Hematopoietic multipotent progenitor cell treated with erythropoietin and hydrocortisone succinate and interleukin-3 and kit ligand, for 15 days (in vitro differentiated cells): ENCODE measurements at places on chromosomes 12 and 14.

DNA sequence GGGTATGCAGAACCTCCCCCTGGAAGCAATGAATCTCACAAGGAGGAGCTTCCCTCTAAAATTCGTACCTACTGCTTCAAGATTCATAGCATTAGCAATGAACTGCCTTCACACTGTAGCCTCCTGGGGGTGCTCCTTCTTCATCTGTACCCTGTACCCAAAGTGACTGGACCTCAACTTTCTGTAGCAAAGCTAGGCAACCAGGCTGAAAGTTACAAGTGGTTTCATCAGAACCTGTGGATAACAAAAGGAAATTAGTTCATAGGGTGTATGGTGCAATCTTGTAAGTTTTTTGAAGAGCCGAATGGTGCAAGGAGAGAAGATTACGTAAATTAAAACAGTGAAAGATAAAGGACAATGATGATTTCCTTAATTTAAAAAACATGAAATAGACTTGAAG is 1541.7 kb upstream of the FLRT2 start:
- DNase-seq = no peak

DNA sequence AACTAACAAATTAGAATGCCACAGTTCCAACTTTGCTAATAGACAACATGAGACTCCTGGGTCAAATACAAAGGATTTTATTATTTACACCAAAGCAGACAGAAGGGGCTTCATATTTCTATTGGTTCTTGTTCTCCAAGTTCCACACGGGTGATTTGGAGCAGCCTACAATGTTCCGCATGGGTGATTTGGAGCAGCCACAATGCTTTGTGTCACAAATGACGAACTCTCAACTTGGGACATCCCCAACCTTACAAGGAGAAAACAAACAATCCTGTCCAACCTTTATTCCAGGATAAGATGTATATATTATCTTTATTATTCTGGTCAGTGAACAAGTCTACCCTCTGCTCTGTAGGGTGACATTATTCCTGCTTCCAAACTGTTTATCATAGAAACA is 694.3 kb upstream of the MGAT4C start:
- DNase-seq = no peak

DNA sequence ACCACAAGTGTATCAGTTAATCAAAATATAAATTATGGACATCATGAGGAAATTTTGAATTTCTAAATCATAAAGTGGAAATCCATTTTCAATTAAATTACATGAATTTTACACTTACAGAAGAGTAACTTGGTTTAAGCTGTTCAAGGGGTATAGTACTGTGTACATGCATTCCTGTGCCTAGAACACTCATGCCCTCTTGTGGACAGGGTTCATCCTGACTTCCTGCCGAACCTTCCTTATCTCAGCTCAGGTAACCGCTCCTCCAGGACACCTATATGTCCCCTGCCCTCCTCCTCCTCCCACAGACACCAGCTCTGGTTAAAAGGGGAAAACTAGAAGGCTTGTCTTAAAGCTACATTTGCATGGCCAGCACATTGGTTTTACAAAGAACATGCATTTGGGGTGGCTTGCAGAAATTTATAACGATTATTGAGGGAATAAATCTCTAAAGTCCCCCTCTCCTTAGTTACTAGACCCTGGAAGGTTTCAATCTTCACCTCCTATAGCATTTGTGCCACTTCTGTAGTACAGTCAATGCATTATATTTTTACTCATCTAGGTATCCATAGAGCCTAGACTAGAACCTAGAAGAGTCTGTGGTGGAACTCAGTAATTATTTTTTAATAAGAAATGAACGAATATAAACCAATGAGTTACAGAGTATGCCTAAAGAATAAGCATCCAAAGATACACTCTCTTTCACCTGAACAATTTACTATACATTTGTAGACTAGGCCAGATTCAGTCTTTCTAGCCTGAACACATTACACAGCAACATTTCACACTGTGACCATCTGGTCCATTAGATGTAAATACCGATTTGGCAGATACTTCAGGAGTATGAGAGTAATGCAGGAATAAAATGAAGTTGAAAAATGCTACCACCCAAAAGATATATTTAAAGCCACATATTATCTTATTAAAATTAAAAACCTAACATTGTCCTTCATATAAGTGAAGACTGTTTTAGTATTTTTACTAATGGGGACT is 345.6 kb downstream of the PAWR start:
- DNase-seq = no peak

DNA sequence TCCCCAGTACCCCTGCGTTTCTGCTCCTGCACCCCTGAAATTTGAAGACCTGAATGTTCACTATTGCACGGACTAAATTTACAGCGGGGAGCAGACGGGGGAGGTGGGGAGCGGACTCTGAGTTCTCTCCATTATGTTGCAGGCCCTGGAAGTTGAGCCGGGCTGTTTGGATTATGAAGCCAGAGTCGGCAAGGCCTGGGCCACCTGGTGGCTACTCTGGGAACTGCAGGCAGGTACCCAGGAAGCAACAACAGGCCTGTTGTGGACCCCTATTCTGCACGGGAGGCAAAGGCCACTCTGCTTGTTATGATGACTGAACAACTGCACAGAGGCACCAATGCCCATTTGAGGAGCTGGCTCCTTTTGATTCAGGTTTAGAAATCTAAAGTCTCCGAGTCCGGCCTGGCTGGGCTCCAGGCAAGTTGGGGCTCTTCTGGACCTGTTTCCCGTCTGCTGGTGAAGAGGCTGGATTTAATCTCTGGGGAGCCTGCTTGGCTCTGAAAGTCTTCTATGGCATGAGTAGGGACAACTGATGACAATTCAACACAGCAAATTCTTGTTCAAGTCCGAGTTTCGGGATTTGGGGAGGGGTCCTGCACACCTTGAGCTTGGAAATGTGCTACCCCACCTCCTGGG is 34.1 kb upstream of the FAM181A start:
- DNase-seq = peak; percentile 59

DNA sequence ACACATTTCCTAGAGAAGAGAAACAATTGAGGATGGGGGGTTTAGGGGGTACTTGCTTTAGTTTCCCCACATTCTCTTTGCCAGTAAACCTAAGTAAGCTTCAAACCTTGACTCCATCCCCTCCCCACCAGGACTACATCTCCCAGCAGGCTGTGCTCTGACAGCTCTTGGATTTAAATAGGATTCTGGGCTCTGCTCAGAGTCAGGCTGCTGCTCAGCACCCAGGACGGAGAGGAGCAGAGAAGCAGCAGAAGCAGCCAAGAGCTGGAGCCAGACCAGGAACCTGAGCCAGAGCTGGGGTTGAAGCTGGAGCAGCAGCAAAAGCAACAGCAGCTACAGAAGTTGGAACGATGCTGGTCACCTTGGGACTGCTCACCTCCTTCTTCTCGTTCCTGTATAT is 20.6 kb downstream of the RDH12 start:
- DNase-seq = no peak

DNA sequence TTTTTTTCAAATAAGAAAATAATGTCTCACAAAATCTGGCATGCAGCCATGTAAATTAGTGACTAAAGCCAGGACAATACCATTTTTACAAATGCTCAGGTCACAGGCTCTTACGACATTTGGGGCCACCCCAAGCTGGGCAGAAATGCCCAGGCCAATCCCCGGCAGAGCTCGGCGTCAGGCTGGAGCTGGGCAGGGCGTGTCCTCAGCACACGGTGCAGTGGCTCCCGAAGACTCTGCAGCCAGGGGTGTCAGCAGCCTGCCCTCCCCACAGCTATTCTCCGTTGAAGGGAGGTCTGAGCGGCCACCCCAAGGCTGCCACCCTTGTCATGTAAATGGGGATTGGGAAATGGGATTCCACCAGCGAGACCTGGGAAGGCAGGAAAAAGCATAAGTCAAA is 158.6 kb downstream of the DICER1 start:
- no peak for DNase-seq

- no peak for DNase-seq
Measured at GRCh38 chr12:121089031-121089812, 43.5 kb upstream of the P2RX7 start.

- no peak for DNase-seq
Measured at GRCh38 chr12:122312926-122313325, 46.6 kb upstream of the VPS33A start.
